ENCODE measurements at places on chromosomes 13 and 19. TPM values are rescaled to one million over a fixed set of nuclear protein-coding genes. Genes with fewer than 3 reads are reported as not detected.

ZNF8 gene
- total RNA-seq = 12.1 TPM

LILRB2 gene
- not detected for total RNA-seq

LGI4 gene
- 0.42 TPM for total RNA-seq

ZNF560 gene
- not detected for total RNA-seq

ENOX1 gene
- 1.5 TPM for total RNA-seq

C19orf44 gene
- 4.5 TPM for total RNA-seq

- no peaks in the 10 kb centered on the region for H3K27me3 ChIP-seq
- no peak overlapping the region for H3K27ac ChIP-seq
- no peak for DNase-seq
- no peak overlapping the region for H3K4me3 ChIP-seq
- no peaks in the 10 kb centered on the region for H3K4me1 ChIP-seq
Observed at GRCh38 chr13:84873951-84874350, 925.3 kb downstream of the SLITRK6 start.

DNA sequence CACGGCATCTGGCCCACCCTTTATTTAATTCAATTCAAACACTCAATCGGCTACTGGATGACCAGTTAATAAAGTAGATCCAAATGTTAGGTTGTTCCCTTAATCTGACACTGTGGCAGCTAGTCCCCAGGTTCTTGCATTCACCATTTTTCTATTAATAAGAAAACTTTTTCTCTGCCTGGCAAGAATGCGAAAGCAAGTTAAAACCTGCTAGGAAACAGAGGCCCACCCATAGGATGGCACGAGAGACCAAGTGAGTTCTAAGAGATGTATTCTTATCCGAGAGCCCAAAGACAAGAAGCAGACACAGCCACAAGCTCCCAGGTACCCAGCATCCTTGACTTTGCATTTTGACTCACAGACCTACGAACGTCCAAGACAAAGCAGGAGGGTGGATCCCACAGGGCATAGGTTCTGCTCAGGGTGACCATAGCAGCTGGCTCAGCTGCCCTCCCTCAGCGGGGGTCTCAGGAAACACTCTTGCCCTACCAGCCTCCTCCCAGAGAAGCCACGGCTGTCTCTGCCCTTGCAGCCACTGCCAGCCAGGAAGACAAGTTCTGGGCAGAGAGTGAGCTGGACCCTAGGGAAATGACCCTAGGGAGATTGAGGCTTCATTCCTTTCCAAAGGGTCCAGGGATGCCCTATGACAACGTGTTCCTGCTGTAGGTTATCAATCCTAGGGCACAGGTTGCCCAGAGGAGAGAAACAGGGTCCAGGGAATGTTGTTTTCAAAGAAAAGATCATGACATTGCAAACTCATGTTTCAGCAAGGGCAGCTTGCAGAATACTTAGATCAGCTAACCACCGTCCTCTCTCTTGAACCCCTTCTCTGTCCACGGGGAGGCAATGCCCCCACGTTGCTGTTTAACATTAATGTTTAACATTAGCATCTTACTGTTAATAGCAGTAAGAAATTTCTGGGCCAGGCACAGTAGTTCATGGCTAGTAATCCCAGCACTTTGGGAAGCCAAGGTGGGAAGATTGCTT lies 147.2 kb upstream of the ZNF507 start:
- no peaks in the 10 kb centered on the region for H3K36me3 ChIP-seq
- H3K27ac ChIP-seq = no peak overlapping the region
- no peak for DNase-seq
- no peak overlapping the region for H3K4me3 ChIP-seq
- H3K27me3 ChIP-seq = no peaks in the 10 kb centered on the region

DNA sequence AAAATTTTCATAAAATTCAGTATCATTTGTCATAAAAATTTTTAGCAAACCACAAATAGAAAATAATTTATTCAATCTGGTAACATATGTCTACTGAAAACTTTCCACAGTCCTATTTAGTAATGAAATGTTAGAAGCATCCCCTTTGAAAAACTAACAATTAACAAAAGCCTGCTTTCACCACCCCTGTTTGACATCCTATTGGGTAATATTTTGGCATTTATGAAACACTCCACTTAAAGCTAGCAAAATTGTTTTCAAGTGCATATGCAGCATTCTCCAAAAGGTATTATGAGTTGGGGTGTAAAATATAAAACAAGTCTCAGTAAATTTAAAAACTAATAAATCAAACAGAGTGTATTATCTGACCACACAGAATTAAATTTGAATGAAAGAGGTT lies 189.4 kb downstream of the NBEA start:
- H3K4me3 ChIP-seq = no peak overlapping the region
- no peak for DNase-seq
- peaks cover 5% of the 10 kb centered on the region for H3K36me3 ChIP-seq
- no peak overlapping the region for H3K27ac ChIP-seq

- H3K4me1 ChIP-seq = no peaks in the 10 kb centered on the region
- peak overlapping the region; percentile 91 for H3K27ac ChIP-seq
- no peak for DNase-seq
- no peaks in the 10 kb centered on the region for H3K27me3 ChIP-seq
- peak overlapping the region; percentile 64 for H3K4me3 ChIP-seq
Observed at GRCh38 chr19:1748115-1748872, 5.0 kb upstream of the ONECUT3 start.

DNA sequence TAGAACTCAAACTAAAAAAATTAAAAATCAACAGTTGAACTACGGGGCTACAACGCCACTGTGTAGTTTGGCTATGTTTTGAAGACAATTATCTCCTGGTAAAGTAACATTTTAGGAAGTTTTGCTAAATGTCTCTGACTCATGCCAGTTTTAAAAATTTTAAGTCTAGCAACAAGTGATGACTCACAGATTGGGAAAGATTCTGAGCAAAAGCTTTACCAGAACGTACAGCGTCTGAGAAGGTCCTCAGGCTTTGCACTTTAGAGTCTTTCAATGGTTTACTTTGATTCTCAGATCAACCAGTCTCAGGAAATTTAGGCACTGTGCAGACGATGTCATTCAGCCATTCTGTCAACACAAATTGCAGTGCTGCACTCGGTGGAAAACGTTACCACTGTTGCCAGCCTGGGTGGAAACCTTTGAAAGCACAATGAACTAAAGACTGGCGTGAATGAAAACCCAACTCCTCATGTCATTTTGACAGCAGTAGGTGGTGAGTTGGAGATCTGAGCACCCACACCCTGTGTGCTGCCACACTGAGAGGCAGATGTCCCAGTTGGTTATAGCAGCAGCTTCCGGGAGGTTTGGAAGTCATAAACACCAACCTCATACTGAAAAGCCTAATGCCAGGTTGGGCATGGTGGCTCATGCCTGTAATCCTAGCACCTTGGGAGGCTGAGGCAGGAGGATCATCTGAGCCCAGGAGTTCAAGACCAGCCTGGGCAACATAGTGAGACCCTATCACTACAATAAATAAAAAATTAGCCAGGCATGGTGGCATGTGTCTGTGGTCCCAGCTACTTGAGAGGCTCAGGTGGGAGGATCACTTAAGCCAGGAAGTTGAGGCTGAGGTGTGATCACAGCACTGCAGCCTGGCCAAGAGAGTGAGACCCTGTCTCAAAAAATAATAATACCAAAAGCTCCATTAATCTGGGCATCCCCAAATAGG lies 6.3 kb upstream of the WTIP start:
- no peak for DNase-seq
- H3K36me3 ChIP-seq = peaks cover 35% of the 10 kb centered on the region
- no peak overlapping the region for H3K27ac ChIP-seq

GRCh38 chr13:113836768-113837559 lies 26.9 kb downstream of the GAS6 start:
- no peak for DNase-seq
- H3K36me3 ChIP-seq = no peaks in the 10 kb centered on the region
- H3K4me1 ChIP-seq = peaks cover 10% of the 10 kb centered on the region
- no peak overlapping the region for H3K27ac ChIP-seq
- peaks cover 5% of the 10 kb centered on the region for H3K27me3 ChIP-seq
- no peak overlapping the region for H3K4me3 ChIP-seq

- no peaks in the 10 kb centered on the region for H3K27me3 ChIP-seq
- no peak overlapping the region for H3K4me3 ChIP-seq
- no peak for DNase-seq
- H3K4me1 ChIP-seq = no peaks in the 10 kb centered on the region
- no peaks in the 10 kb centered on the region for H3K36me3 ChIP-seq
- H3K27ac ChIP-seq = no peak overlapping the region
Observed at GRCh38 chr13:43991773-43992201, 112.1 kb downstream of the LACC1 start.

DNA sequence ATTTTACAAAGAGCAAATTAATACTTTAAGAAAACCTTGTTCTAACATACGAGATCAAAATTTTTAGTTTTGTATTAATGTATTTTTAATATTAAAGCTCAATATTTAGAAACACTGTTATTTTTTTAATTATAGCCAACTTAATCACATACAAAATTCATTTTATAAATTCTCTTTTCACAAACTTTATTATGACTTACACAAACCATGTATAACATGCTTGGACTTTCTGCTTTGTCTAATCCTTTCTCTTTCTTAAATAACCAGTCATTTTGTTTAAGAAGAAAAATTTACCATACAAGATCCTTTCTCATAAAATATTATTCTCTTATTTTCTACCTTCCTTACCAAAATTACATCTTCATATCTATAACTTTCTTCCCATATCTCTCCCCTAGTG lies 62.2 kb downstream of the CYSLTR2 start:
- H3K4me1 ChIP-seq = no peaks in the 10 kb centered on the region
- no peaks in the 10 kb centered on the region for H3K27me3 ChIP-seq
- no peak overlapping the region for H3K4me3 ChIP-seq
- no peaks in the 10 kb centered on the region for H3K36me3 ChIP-seq
- no peak for DNase-seq
- H3K27ac ChIP-seq = no peak overlapping the region

GRCh38 chr19:1828279-1829238 lies 16.5 kb upstream of the ATP8B3 start:
- H3K27ac ChIP-seq = no peak overlapping the region
- H3K27me3 ChIP-seq = no peaks in the 10 kb centered on the region
- H3K4me3 ChIP-seq = no peak overlapping the region
- H3K36me3 ChIP-seq = peaks cover 27% of the 10 kb centered on the region
- DNase-seq = no peak

GRCh38 chr19:2084993-2085720 lies 11.0 kb downstream of the MOB3A start:
- no peaks in the 10 kb centered on the region for H3K27me3 ChIP-seq
- DNase-seq = no peak
- H3K4me1 ChIP-seq = peaks cover 8% of the 10 kb centered on the region
- H3K36me3 ChIP-seq = peaks cover 23% of the 10 kb centered on the region
- no peak overlapping the region for H3K4me3 ChIP-seq

DNA sequence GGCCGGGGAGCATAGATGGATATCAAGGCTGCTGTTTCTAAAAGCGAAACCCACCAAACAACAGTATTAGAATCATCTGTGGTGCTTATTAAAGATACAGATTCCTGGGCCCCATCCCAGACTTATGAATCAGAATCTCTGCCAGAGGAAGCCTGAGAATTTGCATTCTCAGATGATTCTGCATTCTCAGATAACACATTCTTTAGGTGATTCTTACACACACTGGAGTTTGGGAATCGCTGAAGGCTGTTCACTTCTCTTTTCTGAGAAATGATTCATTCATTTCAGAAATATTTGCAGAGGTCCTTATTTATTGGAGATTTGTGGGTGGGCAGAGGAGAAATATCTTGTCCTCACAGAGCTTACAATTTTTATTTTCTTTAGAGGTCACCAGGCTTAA lies 24.4 kb downstream of the ALOX5AP start:
- H3K27ac ChIP-seq = no peak overlapping the region
- no peaks in the 10 kb centered on the region for H3K36me3 ChIP-seq
- no peaks in the 10 kb centered on the region for H3K4me1 ChIP-seq
- no peak overlapping the region for H3K4me3 ChIP-seq
- H3K27me3 ChIP-seq = peaks cover 44% of the 10 kb centered on the region
- no peak for DNase-seq

DNA sequence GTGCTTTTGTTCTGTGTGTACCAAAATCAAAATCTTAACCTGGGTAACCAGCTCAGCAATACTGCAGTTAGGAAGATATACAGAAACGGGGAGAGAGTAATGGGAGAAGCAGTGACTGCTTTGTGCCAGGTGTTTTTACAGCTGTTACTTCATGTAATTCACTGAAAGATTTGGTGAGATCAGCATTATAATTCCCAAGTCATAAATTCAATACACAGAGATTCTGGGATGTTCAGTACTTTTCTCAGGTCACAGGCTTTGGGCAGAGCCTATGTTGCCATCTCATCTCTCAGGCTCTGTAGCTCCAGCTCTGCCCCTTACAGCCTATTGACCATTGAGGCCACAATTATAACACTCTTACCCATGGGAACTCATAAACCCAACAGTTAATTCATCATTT lies 138.5 kb downstream of the ZAR1L start:
- H3K27ac ChIP-seq = no peak overlapping the region
- H3K27me3 ChIP-seq = no peaks in the 10 kb centered on the region
- H3K36me3 ChIP-seq = no peaks in the 10 kb centered on the region
- no peaks in the 10 kb centered on the region for H3K4me1 ChIP-seq
- H3K4me3 ChIP-seq = no peak overlapping the region

GRCh38 chr13:43389983-43390382 lies 366.6 kb downstream of the DNAJC15 start:
- H3K4me3 ChIP-seq = no peak overlapping the region
- peaks cover 20% of the 10 kb centered on the region for H3K4me1 ChIP-seq
- DNase-seq = no peak
- H3K36me3 ChIP-seq = peaks cover 6% of the 10 kb centered on the region

DNA sequence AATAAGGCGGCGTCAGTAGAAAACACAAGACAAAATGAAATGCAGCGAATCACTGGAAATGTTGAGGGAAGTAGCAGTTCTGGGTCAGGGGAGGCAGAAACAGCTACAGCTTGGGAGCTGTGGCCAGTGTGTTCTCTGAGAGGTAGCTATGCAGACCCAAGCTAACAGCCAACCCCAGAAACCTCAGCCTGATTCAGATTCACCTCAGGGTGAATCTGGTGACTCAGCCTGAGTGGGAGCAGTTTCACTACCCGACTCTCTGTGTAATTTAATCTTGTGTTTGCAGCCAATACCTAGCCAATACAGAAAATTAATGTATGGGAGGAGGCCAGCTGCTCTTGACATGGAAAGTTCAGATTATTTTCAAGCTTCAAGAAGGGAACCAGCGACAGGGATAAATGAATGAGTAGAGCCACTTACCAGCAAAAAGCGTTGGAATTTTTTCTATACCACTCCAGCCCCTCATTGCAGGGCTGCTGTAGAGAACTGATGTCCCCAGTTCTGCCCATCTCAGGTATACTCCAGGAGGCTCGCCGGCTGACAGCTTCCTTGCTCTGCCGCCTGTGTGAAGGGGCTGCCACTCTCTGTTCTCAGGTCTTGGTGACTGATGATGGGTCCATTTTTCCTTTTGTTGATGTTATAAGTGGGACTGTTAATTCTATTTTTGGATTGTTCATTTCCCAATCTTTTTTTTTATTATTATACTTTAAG lies 8.9 kb downstream of the IGFL3 start:
- no peaks in the 10 kb centered on the region for H3K36me3 ChIP-seq
- H3K27me3 ChIP-seq = peaks cover 77% of the 10 kb centered on the region
- no peaks in the 10 kb centered on the region for H3K4me1 ChIP-seq
- no peak overlapping the region for H3K27ac ChIP-seq

DNA sequence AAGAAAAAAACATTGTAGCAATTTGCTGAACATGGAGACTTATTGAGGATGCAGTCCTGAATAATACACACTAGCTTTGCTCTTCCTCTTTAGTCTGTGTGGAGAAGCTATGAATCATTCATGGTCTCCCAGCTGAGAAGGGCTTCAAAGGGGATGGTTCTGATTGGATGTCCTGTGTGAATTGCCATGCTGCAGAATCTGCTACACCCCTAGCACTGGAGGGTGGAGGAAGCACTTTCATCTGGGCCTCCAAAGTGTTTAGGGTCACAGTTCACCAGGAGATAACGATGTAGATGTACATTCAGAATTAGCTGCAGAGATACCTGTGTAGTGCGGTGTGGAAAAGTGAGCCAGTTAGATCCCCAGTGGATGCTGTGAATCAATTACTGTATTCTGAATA lies 321.1 kb upstream of the EDNRB start:
- H3K4me1 ChIP-seq = no peaks in the 10 kb centered on the region
- no peaks in the 10 kb centered on the region for H3K36me3 ChIP-seq
- H3K4me3 ChIP-seq = no peak overlapping the region
- peaks cover 3% of the 10 kb centered on the region for H3K27me3 ChIP-seq
